ENCODE measurements at places on chromosomes 7 and 10. TPM values are rescaled to one million over a fixed set of nuclear protein-coding genes. Genes with fewer than 3 reads are reported as not detected.

Gene TMEM213
- total RNA-seq: not detected

GRCh38 chr10:70889291-70889690 is 926 bp upstream of the PCBD1 start:
- peak overlapping the region; percentile 72 for H3K4me3 ChIP-seq
- H3K27ac ChIP-seq: no peak overlapping the region
- H3K27me3 ChIP-seq: no peaks in the 10 kb centered on the region
- H3K36me3 ChIP-seq: peaks cover 13% of the 10 kb centered on the region
- H3K4me1 ChIP-seq: peaks cover 12% of the 10 kb centered on the region

- peaks cover 25% of the 10 kb centered on the region for H3K27me3 ChIP-seq
- H3K4me1 ChIP-seq: peaks cover 8% of the 10 kb centered on the region
- H3K4me3 ChIP-seq: no peak overlapping the region
- no peaks in the 10 kb centered on the region for H3K36me3 ChIP-seq
- H3K27ac ChIP-seq: no peak overlapping the region
- no peak for DNase-seq
These were observed 8.2 kb upstream of the FEZF1 start for GRCh38 chr7:122312789-122313188.

DNA sequence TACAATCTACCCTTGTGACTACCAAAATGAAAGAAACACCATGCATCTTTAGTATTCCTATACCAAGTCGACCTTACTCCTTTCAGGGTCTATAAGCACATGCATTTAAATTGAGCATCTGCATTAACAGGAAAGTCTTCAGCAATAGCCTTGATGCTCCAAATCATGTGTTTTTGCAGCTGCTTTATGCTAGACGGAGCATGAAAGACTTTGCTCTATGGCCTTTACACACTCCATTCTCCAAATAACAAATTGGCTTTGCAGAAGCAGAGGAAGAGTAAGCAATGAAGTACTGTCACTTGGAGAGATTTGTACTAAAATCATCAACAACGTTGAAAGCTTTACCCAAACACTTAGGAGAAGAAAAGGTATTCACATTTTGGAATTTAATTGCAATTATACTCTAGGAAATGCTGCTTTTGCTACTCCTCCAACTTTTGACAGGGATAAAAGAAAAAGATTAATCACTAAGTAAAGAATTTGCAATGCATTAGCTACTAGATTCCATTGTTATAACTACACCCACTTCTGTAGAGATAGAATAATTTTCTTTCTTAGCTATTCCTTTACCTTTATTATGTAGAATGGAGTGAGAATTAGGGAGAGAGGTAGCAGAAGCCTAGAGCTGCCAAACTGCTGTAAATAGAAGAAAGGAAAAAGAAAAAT is 131.8 kb downstream of the SEMA3E start:
- no peak overlapping the region for H3K27ac ChIP-seq
- no peak overlapping the region for H3K4me3 ChIP-seq
- no peak for DNase-seq
- peaks cover 5% of the 10 kb centered on the region for H3K4me1 ChIP-seq
- no peaks in the 10 kb centered on the region for H3K36me3 ChIP-seq

Data from MCF 10A (cell line).